D721Med (cell line): ENCODE measurements at places on chromosomes 5 and 9.

DNA sequence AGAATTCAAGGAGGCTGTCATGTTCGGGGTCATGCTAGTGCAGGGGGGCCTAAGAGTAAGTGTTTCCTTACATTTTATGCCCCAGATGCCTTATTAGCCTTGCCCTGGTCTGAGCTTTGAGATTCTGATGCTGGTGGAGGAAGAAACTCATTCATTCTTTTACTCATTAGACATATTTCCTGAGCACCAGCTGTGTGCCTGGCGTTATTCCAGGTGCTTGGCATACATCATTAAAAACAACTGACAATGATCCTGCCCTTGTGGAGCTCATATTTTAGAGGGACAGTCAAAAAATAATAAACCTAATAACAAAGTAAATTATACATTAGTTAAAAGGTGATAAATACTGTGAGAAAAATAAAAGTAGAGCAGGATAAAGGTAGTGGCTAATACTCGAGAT, 138.9 kb upstream of the SGCD start:
- DNase-seq, result no peak

DNA sequence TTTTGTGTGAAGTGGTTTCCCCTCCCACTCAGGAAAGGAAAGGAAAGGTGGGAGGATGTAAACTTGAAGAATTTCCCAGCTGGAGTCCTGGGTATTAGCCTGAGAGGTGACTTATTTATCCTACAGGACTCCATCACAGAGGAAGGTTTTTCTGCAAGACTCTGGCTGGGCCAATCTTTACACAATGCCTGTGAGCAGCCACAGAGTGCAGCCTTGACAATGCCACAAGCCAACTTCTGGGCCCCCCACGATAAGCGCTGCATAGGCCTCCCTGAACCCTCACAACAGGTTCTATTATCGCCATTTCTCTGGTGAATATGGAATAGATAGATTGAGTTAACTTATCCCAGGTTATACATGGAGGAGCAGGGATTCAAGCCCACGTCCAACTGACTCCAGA, 12.4 kb downstream of the TTC39B start:
- DNase-seq, result no peak

- no peak for DNase-seq
Measured at GRCh38 chr9:34572628-34573027, 16.9 kb downstream of the CNTFR start.

DNA sequence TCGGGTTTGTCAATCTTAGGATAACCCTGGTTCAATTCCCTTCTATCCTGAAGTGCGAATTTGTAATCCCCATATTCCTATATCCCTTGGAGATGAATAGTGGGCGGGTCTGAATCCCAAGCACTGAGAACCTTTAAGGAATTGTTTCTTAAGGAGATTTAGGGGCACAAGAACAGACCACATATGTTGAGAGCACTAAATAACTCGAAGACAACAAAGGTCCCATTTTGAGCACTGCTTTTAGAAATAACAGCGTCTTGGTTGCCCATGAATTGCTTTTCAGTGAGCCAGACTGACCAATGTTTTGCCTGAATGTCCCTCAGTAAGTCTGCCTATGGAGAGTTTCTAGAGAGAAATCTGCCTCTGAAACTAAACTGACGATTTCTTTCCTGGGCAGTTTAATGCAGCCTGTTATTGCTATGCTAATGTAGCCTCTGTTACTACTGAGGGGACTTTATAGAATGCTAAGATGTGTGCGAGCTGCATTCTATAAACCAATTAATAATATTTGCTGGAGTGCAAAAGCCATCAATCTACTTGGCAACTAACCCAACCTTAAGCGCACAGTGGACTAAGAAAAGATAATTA, 445.0 kb upstream of the DMAC1 start:
- DNase-seq, result no peak
